ENCODE measurements at places on chromosomes 5 and 9.

DNA sequence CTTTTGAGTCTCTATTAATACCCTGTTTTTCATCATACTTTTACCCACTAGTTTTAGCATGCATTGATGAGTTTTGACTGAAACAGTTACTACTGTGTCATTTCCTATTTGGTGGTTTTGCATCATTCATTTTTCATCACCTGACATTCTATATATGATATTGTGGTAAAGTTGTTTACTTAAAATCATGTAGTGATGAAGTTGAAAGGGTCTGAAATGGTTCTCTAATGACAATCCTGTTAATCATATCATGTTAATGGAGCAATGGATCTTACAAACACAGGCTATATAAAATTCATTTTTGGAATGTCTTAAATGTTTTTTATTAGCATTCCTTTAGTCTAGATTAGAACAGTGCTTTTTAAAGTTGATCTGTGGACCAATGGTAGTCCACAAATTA is 84.1 kb downstream of the ERBIN start:
- no peak for DNase-seq

GRCh38 chr5:144093868-144094267 is 76.6 kb downstream of the YIPF5 start:
- DNase-seq, result no peak

GRCh38 chr9:85872463-85872862 is 68.5 kb upstream of the NAA35 start:
- no peak for DNase-seq

GRCh38 chr5:35454011-35454525 is 163.6 kb upstream of the SPEF2 start:
- DNase-seq, result peak; percentile 54

All from HS-27A (cell line).